ENCODE measurements at places on chromosomes 5 and 9. TPM values are rescaled to one million over a fixed set of nuclear protein-coding genes. Genes with fewer than 3 reads are reported as not detected.
A peak's percentile ranks its signal among the peaks of the same experiment; 100 is the strongest.

Gene GFI1B
- total RNA-seq = 1.4 TPM

Gene OR13J1
- total RNA-seq = not detected

Gene SPATA6L
- 4.9 TPM for total RNA-seq

Gene SLC23A1
- 2.5 TPM for total RNA-seq

Gene SHISAL2B
- not detected for total RNA-seq

Gene SHC3
- total RNA-seq = 0.35 TPM

Gene C9orf50
- not detected for total RNA-seq

Gene WWC1
- total RNA-seq = 37.0 TPM

Gene ORM1
- total RNA-seq = not detected

Gene IL11RA
- 18.8 TPM for total RNA-seq

DNA sequence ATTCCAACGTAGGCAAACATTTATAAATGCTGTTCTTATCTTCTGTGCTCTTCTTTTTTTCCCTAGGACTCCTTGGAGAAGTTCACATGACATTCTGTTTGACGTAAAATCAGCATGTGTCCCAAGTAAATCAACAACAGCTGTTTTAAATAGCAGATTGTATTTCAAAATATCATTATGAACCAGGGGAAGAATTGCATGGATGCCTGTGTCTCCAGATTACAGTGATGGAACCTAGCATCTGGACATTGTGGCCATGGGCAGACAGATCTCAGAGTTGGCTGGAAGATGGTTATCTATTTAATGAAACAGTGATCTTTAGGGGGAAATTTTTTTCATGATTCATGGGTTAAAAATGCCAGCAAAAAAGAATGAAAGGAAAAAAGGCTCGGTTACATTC is 222.0 kb downstream of the MAN2A1 start:
- DNase-seq = no peak

- no peak for DNase-seq
Observed at GRCh38 chr5:4630031-4630430, 510.1 kb upstream of the ADAMTS16 start.

DNA sequence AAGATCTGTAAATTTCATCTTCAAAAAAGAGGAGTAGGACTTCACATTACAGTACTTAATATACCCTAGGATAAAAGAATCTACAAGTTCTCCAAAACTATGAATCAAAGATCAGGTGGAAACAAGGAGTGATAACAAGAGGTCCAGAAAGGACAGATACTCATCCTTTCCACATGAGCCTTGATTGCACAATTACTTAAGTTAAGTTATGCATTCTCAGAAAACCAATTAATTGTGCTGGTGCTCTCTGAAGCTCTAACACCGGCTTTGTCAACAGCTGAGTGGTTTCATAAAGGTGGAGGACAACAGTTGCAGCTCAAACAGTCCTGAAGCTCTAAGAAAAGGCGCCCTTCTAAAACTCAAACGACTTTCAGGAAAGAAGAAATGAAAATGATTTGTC is 251.9 kb downstream of the BNC2 start:
- DNase-seq = no peak

DNA sequence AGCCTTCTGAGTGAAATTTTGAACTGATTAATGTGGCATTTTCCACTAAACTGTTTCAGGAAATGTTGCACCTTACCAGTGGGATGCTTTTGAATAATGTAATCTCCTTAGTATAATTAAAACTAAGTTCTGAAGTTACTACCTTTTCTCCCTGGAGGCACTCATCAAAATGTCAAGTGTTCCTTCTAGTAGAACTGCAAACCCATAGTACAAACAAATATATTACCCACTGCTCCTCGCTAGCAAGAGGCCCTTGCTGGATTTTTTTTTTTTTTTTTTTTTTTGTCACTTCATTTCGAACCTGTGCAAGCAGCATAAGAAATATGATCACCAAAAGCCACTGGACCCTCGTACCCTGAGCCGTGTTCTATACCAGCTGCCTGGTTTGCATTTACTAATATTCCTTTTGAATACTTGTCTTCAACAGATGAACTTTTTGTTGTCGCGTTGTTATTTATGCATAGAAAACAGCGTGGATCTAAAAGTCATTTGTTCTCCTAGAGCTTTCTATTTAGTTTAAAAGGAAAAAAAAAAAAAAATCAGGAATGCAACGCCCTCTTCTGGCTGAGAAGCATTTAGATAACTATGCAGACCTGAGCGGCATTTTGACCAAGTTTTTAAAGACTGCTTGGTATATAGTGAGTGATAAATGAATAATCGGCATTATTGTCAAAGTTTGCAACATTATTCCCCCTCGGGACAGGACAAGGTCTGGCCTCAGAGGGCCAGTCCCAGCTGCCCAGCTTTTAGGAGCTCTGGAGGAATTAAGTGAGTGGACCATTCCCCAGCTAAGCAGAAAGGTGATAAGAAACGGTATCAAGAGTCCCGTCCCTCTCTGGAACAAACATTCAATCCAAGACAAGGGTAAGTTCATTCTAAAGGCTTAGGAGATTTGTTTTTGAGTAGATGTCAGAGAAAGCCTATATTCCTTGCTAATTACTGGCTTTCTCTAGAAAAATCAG is 162.5 kb upstream of the KIF2A start:
- no peak for DNase-seq

- no peak for DNase-seq
Observed at GRCh38 chr5:170136506-170136905, 30.8 kb downstream of the FOXI1 start.

DNA sequence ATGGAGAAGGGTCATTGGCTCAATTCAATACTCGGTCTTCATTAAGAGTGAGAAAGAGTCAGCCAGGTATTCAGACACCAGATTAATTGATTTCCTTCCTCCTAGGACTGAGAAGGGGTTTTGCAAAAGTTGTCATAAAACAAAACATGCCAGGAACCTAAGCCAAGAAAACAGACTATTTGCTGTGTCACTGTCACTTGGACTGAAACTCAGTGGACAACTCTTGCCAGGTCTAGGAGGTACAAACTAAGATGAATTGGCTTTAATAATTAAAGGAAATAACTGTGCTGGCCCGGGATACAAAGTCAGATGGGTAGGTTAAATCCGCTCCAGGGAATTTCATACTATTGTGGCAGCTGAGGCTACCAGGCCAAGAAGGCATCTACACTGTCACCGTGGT is 71.1 kb upstream of the TBC1D9B start:
- DNase-seq = no peak

- DNase-seq = no peak
Observed at GRCh38 chr9:122100756-122101155, 7.6 kb upstream of the TTLL11 start.

- no peak for DNase-seq
Observed at GRCh38 chr9:84823421-84824271, 154.1 kb downstream of the NTRK2 start.

- DNase-seq = peak; percentile 22
Observed at GRCh38 chr9:79489261-79490000, 82.3 kb upstream of the TLE4 start.

DNA sequence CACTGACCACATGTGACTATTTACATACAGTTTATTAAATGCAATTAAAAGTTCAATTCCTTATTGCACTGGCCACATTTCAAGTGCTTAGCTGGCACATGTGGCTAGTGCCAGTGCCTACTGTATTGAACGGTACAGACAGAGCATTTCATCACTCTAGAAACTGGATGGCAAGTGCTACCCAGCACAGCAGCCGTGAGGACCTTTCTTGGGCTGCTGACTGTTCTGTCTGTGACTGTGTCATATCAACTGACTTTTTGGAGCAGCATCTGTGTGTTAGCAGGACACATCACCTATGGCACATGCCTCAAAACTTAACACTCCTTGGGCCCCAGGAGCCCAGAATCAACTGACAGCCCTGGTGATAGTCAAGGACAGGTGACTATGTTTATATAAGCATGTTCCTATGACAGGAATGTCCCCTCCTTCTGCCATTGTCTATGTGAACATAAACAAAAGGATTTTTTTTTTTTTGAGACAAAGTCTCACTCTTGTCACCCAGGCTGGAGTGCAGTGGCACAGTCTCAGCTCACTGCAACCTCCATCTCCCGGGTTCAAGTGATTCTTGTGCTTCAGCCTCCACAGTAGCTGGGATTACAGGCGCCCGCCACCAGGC is 8.9 kb downstream of the IRF1 start:
- no peak for DNase-seq

DNA sequence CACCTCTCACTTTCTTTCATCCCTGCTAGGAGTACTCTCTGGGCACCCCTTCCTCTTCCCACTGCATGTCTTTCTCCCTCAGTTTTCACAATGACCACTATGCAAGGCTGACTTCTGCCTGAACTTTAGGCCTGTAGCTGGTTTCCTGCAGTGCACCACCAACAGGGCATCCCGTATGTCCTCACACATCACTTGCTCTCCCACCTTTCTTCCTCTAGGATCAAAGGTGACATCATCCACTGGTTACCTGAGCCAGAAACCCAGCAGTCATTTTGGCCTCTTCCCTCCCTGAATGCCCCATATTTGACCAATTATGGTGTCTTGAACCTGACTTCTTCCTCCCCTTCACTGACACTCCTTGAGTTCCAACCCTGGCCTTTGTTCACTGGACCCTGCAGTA is 8.5 kb downstream of the GAS1 start:
- DNase-seq = no peak

DNA sequence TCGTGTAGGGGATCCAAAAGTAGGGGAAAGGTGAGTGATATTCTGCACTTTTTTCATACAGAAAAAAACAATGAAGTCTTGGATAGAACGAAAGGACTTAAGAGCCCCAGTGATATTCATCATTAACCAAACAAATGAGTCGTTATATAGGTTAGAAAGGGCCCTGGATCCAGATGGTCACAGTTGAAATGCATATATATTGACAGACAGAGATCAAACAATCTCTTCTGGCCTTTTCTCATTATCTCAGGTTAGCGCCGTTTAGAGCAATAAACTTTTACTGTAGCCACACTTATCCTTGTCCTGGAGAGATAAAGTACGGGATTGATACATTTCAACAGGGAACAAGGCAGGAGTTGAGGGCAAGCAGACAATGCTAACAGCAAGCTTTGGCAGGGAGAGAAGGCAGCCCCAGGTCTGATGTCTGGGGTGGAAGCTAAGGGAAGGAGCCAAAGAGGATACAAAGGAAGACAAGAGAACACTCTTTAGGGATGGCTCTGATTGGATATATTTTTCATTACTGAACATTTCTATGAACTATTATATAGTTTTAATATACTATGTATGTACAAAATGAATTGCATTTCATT is 77.0 kb downstream of the LIFR start:
- DNase-seq = no peak

DNA sequence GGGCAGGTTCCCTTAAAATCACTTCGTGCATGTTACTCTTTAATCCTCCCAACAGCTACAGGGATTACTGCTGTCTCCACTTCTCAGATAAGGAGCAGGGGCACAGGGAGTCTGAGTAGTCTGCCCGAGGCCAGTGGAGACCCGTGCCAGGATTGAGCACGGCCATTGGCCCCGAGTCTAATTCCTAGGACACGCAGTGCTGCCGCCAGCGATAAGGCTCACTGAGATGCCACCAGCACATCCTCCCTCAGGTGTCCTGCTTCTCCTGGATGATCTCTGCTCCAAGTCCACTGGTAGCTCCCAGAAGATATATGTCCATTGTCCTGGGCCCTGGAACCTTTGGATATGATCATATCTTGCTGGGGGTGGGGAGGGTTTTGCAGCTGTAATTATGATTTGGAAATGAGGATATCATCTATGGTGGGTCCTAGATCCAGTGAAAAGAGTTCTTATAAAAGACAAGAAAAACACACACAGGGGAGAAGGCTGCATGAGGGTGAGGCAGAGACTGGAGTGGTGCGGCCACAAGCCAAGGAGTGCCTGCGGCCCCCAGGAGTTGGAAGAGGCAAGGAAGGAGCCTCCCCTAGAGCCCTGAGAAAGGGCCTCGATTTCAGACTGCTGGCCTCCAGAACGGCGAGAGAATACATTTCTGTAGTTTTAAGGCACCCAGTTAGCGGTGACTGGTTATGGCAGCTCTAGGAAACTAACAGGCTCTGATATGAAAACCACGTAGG is 19.4 kb upstream of the MED10 start:
- no peak for DNase-seq

GRCh38 chr9:110650261-110650660 is 18.3 kb upstream of the MUSK start:
- no peak for DNase-seq

DNA sequence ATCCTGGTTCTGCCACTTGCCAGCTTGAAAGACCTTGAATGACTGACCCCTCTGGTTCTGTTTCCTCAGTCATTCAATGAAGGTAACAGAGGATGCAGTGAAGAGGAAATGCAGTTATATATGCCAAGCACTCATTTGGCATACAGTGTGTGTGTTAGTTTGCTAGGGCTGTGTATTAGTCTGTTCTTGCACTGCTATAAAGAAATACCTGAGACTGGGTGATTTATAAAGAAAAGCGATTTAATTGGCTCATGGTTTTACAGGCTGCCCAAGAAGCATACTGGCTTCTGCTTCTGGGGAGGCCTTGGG is 8.6 kb upstream of the WHRN start:
- DNase-seq = no peak

GRCh38 chr5:56340196-56340980 is 107.3 kb upstream of the ANKRD55 start:
- no peak for DNase-seq

- DNase-seq = no peak
Observed at GRCh38 chr9:8234316-8234715, 434.7 kb upstream of the DMAC1 start.

GRCh38 chr5:95244479-95244878 is 40.4 kb downstream of the MCTP1 start:
- no peak for DNase-seq

DNA sequence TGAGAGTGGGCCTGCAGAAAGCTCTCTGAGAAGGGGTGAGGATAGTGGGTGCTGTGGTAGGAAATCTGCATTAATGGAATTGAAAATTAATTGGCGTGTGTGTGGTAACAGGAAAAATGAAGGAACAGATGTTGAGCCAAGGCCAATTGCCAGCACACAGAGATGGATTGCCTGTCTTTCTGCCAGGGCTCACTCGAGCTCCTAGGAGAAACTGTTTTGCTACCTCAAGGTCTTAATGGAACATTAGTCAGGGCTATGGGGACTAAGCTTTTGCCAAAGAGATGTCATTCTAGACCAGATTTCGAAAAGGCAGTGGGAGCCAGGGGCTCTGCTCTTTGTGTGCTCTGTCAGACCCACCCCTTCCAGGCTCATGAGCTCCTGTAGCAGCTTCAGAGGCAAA is 124.0 kb upstream of the EFNA5 start:
- DNase-seq = no peak

- DNase-seq = no peak
Observed at GRCh38 chr9:126611592-126612325, 2.0 kb upstream of the LMX1B start.

DNA sequence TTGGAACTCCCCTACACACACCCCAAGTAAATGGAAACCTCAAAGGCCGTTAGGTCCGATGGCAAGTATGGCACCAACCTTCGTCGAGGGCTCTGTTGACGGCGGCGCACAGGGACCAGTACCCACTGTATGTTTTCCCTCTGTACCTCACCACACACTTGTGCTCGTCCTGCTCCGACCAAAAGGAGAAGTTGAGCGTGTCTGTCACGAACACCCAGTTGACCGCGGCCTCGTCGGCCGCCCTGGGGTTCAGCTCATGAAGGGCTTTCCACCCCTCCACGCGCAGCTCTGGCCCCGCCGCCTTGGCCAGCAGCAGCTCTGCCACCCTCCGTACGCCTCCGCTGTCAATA is 24.0 kb downstream of the HNRNPK start:
- no peak for DNase-seq

Measured in mucosa of descending colon (tissue), 3 donors.